Astrocyte of the spinal cord (primary cell): ENCODE measurements at places on chromosomes 2 and 18.

GRCh38 chr2:195442458-195443175 lies 214.4 kb upstream of the SLC39A10 start:
- DNase-seq, result no peak

- no peak for DNase-seq
These were observed 385.5 kb upstream of the HNRNPA3 start for GRCh38 chr2:176826984-176827668.

GRCh38 chr2:113406114-113406513 lies 31.4 kb upstream of the ZNG1B start:
- no peak for DNase-seq

- DNase-seq, result peak; percentile 67
These were observed 304.7 kb downstream of the FBXO15 start for GRCh38 chr18:73842795-73843394.

DNA sequence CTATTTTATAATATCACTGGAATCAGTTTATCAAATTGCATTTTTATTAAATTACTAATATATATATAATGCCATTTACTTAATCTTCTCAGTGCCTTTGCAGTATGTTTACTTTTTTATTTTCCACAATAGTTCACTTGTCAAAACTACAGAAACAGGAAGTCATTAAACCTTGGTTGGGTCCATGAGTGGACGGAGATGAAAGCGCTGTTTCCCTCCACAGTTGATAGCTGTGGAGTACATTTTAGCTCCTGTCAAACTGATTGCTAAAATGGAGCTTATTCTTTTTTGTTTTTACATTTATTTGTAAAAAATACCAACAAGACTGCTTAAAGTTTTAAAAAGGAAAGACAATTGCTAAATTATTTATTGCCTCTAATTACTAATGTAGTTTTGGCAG lies 19.2 kb downstream of the MFF start:
- no peak for DNase-seq

GRCh38 chr2:78077633-78078032 lies 555.5 kb upstream of the LRRTM4 start:
- DNase-seq, result no peak

- DNase-seq, result no peak
These were observed 42.3 kb downstream of the SLC38A11 start for GRCh38 chr2:164913011-164913410.

DNA sequence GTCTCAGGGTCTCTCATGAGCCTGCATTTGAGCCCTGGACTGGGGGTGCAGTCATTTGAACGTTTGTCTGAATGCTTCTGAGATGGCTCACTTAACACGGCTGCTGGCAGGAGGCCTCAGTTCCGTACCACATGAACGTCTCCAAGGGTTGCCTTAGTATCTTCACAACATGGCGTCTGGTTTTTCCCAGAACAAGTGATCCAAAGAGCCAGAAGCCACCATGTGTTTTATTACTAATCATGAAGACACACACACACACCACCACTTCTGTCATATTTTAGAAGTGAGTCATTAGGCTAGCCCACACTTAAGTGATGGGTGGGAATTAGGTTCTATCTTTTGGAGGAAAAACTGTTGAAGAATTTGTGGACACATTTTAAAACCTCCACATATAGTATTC lies 15.0 kb upstream of the MYO1B start:
- peak; percentile 96 for DNase-seq

DNA sequence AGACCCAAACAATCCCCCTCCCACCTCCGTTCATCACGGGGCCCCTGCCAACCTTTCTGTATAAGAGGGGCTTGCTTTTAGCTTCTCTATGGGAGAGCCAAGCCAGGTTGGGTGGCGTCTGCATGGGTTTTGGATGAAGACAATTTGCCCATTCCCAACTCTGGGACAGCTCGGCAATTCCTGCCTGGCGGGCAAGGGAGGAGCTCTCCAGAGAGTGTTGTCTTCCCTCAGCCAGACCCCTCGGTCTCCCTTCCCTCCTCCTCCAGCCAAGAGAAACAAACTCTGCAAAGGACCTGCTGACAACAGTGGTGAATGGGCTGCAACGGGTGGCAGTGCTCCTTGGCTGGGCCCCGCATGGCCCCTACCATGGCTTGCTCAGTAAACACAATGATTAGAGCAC lies 267.2 kb upstream of the HDAC4 start:
- no peak for DNase-seq

DNA sequence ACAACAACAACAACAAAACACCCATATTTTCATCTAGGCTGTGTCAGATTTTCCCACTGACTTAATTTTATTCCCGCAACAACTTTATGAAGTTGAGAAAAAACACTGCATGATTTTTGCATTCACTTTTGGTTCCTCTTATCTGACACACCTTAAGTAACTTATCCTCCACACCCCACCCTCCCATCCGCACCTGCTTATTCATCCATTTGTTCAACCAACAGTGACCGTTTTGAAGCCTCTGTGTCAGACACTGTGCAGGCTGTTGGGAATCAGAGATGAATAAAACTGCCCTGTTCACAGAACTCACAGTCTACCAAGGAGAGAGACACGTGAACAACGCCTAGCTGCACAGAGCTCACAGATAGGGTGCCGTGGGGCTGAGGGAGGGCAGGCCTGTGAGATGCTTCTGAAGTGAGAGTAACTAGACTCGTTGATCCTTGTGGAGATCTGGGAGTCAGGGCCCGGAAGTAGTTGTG lies 7.4 kb downstream of the CNNM4 start:
- DNase-seq, result no peak

DNA sequence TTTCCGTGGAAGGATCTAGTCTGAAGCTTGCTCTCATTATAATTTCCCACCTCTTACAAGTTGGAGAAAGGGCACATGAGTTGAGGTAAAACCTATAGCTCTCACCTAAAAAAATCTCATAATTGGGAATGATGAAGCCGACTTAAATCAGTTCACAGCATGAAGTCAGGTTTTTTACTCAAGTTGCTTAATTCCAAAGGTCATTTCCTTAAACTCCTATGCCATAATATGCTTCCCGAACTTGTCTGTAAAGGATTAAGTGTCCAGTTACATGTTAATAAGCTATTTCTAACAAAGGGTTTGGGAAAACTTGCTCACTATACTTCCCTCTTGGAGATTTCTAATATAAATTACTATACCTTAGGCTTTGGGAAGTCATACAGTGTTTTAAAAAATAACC lies 481.2 kb downstream of the NUP35 start:
- DNase-seq, result no peak

DNA sequence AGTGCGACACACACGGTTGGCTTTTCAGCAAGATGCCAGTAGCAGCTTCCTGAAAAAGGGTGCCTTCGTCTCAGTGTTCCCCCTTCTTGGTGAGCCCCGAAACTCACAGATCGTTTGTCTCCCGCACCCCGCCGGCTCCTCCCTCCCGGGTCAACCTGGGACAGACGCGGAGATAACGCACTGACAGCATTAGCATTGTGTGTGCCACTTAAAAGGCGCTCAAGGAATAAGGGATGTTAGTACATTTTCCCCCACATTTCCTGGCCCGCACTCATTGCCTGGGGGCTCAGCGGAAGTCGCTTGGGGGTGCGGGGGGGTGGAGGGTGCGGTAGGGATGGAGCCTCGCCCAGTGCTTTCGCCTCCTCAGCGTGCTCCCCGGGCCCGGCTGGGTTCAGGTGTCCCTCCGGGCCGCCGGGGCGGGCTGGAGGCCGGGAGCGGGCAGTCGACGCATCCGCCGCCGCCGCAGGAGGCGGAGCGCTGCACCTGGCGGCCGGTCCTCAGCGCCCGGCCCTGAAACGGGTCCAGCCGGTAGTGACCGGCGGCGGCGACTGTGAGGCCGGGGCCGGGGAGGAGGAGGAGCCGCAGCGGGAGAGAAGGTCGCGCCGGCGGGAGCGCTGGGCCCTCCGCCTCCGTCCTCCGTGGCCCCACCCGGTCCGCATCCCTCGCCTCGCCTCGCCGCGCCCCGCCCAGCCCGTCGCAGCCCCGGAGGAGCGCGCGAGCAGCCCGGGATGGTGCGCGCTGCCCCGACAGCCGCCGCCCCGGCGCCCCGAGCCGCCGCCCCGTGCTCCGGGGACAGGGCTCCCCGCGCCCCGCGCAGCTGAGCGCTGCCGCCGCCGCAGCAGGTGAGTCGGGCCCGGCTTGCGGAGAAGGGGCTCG lies at the start of gene MFSD6:
Gene MFSD6 (plus strand): TSS at position 694 of the 876 bp plus-strand sequence. CDS start 27,675 bp downstream, outside the sequence.
- DNase-seq, result no peak

- DNase-seq, result no peak
These were observed 72.4 kb downstream of the PXDN start for GRCh38 chr2:1671916-1672315.

DNA sequence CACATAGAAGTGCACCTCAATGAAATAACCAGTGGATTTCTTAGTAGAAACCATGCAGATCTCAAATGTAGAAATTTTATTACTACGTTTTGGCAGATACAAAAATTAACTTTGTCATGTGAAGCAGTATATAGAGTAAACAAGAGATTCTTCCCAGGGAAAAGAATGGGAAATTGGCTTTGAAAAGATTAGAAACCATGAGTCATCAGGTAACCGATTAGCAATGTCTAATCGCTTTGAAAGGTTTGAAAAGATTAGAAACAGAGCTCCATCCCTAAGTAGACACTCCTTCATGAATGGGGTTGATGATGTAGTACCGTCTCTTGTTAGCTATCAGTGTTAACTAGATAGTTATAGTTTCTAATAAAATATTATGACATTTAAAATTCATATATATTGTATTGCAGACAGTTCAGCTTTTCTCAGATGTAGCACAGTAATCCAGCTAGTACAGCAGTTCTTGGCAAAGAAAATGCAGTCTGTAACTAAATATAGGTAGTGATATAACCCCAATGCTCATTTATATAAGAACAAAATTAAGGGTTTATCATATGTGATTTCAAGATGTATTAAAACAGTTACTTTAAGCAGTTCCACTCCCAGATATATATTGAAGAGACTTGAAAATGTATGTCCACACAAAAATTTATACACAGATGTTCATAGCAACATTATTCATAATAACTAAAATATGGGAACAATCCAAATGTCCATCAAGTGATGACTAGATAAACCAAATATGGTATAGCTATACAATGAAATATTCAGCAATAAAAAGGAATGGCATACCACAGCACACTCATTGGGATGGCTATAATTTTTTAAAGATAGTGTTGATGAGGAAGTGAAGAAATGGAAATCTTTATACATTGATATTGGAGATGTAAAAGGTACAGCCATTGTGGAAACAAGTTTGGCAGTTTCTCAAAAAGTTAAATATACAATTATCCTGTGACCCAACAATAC lies 113.9 kb downstream of the PTPN4 start:
- DNase-seq, result no peak

- DNase-seq, result no peak
These were observed 94.3 kb downstream of the ADCYAP1 start for GRCh38 chr18:998936-999335.

- no peak for DNase-seq
These were observed 1.7 kb upstream of the MGAT5 start for GRCh38 chr2:134252092-134252750.

DNA sequence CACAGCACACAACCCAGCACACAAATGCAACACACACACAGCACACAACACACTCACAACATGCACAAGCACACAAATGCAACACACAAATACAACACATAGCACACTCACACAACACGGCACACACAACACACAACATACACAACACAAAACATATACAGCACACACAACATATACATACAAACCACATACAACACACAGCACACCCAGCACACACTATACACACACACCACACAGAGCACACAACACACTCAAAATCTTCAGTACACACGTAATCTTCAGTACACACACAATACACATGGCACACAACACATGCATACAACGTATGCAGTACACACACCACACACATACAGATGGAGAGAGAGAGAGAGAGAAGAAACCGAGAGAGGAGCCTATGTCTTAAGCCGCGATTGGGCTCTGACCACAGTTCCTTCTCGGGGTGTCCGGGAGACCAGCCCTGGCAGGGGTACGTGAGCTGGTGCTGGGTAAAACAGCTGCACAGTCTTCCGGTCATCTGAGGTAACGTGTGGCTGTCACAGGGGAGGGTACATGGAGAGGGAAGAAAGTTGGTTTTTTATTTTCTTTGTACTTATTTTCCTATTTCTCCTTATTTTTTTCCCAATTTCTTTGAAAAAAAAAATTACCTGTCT lies 25.1 kb downstream of the POU3F3 start:
- no peak for DNase-seq

GRCh38 chr2:104919127-104919526 lies 65.2 kb downstream of the POU3F3 start:
- DNase-seq, result no peak

DNA sequence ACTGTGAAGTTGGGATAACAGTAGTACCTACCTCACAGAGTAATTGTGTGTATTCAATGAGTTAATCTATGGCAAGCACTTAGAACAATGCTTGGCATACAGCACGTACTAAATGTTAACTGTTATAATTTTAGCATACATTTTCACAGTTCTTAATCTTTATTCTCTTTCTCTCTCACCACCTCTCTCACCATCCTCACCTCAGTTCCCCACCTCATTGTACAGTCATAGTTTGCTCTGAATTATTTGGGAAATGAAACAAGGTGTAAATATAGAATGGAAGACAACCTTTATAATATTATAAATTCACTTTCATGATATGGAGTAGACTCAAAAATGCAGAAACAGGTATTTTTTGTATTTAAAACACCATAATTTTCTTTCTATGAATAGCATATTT lies 40.0 kb upstream of the DNAH7 start:
- no peak for DNase-seq

GRCh38 chr2:20972792-20973565 lies 70.9 kb downstream of the APOB start:
- no peak for DNase-seq

- DNase-seq, result peak; percentile 66
These were observed 83.0 kb downstream of the LPIN1 start for GRCh38 chr2:11829324-11829946.

GRCh38 chr2:216664593-216665034 lies 30.7 kb downstream of the IGFBP5 start:
- DNase-seq, result no peak

DNA sequence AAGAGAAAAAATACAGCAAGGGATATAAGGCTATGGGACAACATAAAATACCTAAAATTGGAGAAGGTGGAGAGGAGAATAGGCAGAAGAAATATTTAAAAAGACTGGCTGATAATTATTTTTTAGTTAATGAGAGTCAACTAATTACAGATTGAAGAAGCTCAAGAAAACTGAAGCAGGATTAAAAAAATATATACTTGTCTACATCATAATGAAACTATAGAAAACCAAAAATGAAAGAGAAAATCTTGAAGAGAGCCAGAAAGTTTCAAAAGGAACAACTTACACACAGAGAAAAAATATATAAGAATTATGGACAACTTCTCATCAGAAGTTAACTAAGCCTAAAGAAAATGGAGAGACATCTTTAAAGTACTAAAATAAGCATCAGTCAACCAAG lies 62.9 kb upstream of the APCDD1 start:
- DNase-seq, result no peak

- no peak for DNase-seq
These were observed 17.7 kb upstream of the NTSR2 start for GRCh38 chr2:11687736-11688135.

GRCh38 chr18:37539236-37539635 lies 26.4 kb downstream of the CELF4 start:
- DNase-seq, result no peak
